ENCODE measurements at places on chromosomes 6 and 20.

GRCh38 chr6:43413002-43413401, 14.3 kb upstream of the ABCC10 start:
- DNase-seq = no peak

GRCh38 chr6:7960141-7960540, 49.6 kb upstream of the TXNDC5 start:
- no peak for DNase-seq

GRCh38 chr6:16511723-16512489, 249.4 kb downstream of the ATXN1 start:
- DNase-seq = no peak

DNA sequence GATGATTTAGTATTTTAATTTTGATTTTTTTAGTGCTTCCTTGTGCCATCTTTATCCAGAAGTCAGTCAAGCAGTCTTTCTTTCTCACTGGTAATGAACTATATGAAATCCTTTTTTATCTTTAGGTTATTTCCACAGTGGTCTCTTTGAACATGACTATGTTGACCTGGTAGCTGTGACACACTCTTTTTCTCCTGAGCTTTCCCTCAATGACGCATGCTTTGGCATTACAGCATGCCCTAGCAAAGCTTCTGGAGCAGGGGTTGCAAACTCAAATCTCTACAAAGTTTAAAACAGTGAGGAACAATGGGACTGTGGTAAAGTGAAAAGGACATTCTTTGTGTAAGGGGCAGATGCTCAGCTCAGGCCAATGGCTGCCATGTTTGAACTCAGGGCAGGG, 4.5 kb upstream of the PLAGL1 start:
- no peak for DNase-seq

DNA sequence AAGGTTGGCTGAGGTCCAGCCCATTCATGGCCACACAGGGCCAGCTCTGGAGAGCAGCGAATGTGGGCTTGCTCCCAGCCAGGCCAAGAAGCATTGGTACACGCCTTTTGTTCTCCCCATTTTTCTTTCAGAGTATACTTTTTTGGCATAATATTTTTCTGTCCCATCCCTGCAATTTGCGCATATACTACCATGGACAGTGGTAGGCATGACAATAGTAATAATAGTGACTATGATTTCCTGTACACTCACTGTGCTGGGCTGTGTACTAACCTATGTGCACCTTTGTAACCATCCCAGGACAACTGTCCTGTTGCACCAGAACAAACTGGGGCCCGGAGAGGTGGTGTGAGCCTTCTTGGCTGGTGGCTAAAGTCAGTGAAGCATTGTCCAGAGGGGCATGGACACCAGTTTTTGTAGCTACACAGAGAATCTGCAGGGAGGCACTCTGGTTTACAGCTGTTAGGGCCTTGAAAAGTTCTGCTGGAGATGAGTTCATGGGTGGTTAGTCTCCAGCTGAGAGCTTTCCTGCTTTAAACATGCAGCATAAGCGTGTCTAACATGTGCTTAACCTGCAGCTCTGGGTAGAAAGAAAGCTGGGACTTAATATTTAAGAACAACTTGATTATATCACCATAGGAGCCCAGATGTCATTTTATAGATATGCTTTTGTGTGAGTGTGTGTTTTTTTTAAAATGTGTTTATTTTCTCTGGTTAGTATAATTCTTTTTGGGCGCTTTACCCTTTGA, 38.2 kb downstream of the DTD1 start:
- DNase-seq = no peak

DNA sequence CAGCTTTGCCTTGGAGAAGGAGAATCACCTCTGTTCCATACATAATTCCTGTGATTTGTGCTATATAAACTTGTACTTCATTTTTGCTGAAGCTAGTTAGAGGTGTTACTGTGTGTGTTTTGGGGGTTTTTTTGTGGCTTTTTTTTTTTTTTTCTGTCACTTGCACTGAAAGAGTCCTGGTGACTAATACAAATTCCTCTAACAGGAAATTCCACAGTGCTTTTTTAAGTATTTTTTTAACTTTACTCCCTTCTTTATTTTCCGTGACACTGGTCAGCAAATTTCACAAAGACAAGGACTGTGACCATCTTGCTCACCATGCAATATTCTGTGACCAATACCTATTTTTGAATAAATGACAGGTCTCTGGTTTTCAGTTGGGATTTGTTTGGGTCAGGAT, 110.5 kb downstream of the ISM1 start:
- no peak for DNase-seq

DNA sequence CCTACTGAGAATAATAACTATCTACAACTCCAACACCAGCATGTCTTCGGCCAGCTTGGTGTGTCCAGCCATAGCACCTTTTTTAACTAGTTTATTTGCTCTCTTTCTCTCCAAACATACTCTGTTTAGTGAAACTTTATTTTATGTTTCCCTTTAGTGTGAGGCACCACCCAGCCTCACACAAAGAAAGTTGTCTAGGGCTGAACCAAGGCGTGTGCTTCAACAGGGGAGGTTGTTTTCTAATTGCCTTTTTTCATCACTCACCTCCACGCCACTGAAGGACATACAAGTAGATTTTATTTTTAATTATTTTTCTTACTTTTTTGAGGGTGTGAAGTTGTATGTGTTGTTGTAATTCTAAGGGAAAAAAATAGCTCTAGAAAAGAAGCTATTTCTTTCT, 125.6 kb upstream of the MARCKS start:
- no peak for DNase-seq

DNA sequence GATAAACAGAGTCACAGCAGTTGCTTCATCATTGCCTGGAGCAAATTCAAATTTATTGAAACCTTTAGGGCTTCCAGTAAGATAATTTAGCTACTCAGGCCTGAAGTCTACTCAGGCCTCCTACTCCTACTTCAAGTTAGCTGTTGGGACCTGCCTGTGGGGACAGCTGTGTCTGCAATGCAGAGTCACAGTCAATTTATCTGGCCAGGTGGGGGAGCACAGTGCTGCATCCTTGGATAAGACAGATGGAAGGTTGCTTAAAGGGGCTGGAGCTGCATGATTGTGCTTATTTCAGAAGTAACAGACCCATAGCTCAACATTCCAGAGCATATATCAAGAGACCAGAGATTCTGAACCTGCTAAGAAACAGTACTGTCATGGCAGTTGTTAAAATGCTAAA, 932.1 kb downstream of the QKI start:
- no peak for DNase-seq

- no peak for DNase-seq
Observed at GRCh38 chr6:150978624-150979023, 113.1 kb downstream of the MTHFD1L start.

DNA sequence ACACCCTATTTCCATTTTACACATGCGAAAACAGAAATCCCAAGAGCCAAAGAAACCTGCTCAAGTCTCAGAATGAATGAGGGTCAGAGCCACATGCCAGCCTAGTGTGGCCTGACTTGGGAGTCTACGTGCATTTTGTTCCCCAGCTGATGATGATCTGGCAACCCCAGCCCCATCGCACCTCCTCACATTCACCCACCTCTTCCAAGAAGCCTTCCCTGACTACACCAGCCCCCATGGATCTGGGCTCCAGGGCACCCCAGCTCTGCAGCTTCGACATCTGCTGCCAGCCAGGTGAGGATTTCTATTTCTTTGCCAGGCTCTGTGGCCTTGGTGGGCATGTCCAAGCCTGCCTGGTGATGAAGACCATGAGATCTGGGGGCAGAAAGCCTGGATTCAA, 41.0 kb downstream of the ANGPT4 start:
- no peak for DNase-seq

DNA sequence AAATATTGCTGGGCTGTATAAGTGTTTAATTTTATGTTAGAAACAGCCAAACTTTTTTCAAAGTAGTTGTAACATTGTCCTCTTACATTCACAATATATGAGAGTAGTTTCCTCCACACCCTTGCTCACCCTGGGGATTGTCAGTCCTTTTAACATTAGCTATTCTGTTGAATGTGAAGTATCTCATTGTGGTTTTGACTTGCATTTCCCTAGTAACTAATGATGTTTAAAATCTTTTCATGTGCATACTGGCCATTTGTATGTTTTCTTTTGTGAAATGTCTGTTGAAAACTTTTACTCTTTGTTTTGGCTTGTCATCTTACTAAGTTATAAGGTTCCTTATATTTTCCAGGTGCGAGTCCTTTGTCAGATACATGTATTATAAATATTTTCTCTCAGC, 32.9 kb downstream of the TRIM38 start:
- no peak for DNase-seq

GRCh38 chr6:169527306-169527705, 174.5 kb downstream of the WDR27 start:
- DNase-seq = peak; percentile 59

DNA sequence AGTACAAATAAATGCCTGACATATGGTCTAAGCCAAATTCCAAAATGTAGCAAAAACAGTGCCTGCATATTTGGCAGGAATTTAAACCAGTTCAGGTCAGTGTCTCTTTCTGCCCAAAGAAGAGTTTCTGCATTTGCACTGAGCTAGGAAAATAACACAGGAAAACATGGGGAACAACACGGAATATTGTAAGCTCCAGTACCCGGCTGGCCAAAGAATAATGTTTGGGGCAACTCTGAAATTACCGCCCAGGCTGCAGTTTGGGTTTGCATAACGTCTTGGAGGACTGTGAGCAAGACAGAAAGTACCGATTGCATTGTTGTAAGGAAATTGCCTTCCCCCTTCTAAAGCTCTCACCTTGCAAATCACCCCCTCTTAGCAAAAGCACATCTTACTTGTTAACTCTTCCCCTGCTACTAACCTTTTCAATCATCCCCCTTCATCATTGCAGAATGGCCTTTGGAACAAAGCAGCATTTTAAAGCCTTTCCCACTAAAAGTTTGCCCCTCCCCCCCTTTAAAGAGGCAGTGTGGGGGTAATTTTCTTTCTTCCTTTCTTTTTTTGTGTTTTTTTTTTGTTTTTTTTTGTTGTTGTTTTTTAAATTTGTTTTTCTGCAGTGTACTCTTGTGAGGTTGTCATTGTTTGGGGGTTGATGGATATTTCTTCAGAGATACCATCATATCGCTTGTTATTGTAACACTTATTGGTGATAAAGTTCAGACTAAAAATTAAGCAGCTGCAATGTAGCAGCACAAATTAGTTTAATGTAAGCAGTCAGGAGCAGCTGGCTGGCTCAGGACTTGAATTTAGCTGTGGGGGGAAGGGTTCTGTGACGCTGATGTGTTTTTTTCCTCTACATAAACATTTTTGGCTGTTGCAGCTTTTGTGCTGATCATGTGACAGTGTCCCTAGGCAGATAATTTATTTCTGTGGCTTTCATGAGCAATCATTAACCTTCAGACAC, 100.0 kb upstream of the CITED2 start:
- no peak for DNase-seq

- DNase-seq = no peak
Observed at GRCh38 chr6:4636191-4636880, 139.9 kb upstream of the CDYL start.

GRCh38 chr6:12656906-12657305, 59.7 kb upstream of the PHACTR1 start:
- peak; percentile 29 for DNase-seq

- peak; percentile 6 for DNase-seq
Observed at GRCh38 chr6:93036835-93037234, 382.5 kb downstream of the EPHA7 start.

DNA sequence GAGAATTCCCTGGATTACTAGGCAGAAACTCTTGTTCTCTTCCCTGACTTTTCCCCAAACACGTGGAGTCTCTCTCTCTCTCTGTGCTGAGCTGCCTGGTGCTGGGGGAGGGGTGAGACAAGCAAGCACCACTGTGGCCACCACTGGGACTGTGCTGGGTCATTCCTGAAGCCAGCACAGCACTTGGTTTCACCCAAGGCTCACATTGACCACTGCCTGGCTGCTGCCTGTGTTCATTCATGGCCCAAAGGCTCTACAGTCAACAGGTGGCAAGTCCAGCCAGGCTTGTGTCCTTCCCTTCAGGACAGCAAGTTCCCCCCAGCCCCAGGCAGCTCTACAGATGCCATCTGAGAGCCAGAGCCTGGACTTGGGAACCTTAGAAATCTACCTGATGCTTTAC, 92.2 kb downstream of the CTNNBL1 start:
- DNase-seq = no peak

- no peak for DNase-seq
Observed at GRCh38 chr6:125868252-125868651, 77.5 kb downstream of the NCOA7 start.

Measured in fibroblast of skin of left quadriceps (primary cell).